Right hindlimb (tissue), 1 donor: ENCODE measurements at places on chromosomes 5 and 9.

DNA sequence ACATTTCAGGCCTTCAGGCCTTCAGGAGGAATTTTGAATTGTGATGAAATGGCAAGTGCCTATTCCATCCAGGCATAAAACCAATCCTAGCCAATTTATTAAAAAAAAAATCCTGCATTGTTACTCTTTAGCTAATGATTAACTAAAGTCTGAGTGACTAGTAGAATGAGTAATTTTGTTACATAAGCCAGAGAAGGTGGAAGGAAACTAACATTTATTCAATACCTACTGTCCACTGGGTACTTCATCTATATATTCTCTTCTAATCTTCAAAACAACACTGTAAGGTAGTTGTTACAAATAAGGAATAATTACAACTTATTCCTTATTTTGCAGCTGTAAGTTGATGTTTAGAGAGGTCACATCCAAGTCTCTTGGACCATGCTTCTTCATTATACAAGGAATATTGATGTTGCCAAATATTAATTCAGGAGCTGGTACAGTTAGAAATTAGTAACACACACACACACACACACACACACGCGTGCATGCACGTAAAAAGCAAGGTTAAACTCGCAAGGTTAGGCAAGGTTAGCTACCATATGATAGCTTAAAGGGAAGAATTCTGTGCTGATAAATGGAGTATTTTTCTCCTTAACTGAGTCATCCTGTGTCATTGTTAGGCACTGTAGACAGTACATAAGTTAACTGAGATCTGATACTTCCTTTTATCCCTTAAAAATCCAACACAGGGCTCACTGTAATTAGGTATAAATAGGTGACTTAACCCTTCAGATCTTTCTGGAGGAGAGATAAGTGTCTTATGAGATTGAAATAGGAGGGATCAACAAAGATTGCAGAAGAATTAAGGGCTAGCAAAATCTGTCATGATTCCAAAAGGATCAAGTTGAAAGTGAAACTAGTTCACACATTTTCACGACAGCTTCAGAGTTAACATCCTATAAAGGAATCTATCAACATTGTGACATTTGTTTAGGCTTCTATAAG lies 596.9 kb downstream of the PDE4D start:
- no peak for DNase-seq

GRCh38 chr5:73917433-73917832 lies 291.4 kb downstream of the ARHGEF28 start:
- peak; percentile 77 for DNase-seq

GRCh38 chr9:87494970-87495471 lies 2.6 kb upstream of the DAPK1 start:
- peak; percentile 69 for DNase-seq

- no peak for DNase-seq
These were observed 306.9 kb upstream of the SMARCA2 start for GRCh38 chr9:1708219-1708618.

- peak; percentile 53 for DNase-seq
These were observed 25.9 kb upstream of the ASPN start for GRCh38 chr9:92508018-92508820.

GRCh38 chr5:155416765-155417164 lies 403.2 kb downstream of the KIF4B start:
- no peak for DNase-seq

- no peak for DNase-seq
These were observed 490 bp downstream of the ICE1 start for GRCh38 chr5:5422819-5423515.

GRCh38 chr5:45643056-45643455 lies 53.1 kb downstream of the HCN1 start:
- DNase-seq: no peak

DNA sequence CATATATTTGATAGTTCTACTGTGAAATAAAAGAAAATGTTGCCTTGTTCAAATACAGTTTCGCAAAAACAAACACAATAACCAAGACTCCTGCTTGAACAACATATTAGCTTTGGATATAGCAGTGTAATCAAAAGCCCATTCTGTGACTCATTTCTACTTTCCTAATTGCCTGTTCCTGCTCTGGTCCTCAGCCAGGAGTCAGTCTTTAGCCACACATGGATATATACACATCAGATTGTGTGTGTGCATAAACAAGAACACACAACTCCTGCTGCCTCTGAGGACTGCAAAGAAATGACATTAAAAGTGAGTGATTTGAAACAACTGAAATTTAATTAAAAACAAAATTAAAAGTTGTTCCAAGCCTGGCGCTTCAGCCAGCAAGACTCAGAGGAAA lies 334.8 kb downstream of the TRIM32 start:
- no peak for DNase-seq

- no peak for DNase-seq
These were observed 16.3 kb upstream of the ISOC1 start for GRCh38 chr5:129078247-129078646.

GRCh38 chr5:75961818-75962217 lies 121.4 kb upstream of the SV2C start:
- no peak for DNase-seq

- DNase-seq: no peak
These were observed 129.8 kb downstream of the GADD45G start for GRCh38 chr9:89734600-89735041.

GRCh38 chr9:130432362-130432761 lies 12.4 kb upstream of the ASS1 start:
- DNase-seq: no peak

DNA sequence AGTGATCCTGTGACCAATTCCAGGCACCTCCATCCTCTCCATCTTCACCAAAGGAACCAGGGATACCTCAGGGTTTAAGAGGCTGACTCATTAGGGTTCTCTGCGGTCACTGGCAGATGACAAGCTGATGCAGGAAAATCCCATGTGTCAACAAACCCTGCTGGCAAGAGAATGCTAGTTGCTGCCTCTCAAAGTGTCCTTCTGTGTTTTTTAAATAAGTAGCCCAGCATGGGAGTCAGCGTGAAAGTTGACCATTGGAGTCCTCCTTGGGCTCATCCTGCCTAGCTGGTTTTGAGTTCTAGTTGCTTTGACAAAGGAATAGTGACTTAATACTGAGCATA lies 200.2 kb downstream of the SLIT3 start:
- no peak for DNase-seq

- DNase-seq: no peak
These were observed 88.5 kb downstream of the ZNF618 start for GRCh38 chr9:113964495-113965170.
